Skin of body (tissue), 3 donors: ENCODE measurements at places on chromosomes 3 and 15.

- DNase-seq = peak; percentile 25
These were observed 27.5 kb downstream of the MASP1 start for GRCh38 chr3:187264021-187264420.

DNA sequence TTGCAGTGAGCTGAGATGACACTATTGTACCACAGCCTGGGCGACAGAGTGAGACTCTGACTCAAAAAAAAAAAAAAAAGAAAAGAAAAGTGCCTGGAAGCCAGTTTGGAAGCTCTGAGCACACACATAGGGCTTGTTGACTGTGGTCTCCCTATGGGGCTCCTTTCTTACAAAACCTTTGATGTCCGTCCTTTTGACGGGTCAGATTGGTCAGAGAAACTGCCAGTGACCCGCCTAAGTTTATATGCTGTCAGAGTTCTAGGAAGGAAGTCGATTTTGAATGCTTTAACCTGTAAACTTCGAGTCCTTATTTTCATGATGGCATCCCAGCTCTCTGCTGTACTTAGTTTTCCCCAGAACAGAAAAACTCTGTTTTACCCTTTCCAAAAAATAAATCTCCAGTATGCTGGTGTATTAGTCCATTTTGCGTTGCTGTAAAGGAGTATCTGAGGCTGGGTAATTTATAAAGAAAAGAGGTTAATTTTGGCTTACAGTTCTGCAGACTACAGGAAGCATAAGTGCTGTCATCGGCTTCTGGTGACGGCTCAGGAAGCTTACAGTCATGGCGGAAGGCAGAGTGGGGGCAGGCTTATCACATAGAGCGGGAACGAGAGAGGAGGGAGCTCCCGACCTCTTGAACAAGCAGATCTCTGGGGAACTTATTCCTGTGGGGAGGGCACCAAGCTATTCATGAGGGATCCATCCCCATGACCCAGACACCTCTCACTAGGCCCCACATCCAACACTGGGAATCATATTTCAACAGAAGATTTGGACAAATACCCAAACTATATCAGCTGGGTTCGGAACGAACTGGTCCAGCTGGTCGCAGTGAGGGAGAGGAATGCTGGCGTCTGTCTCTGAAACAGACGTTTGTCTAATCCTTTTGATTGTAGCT lies 72.3 kb downstream of the LMLN start:
- DNase-seq = no peak

- no peak for DNase-seq
These were observed 153.4 kb upstream of the TSPAN3 start for GRCh38 chr15:77224352-77224751.

GRCh38 chr15:57165992-57166391 lies 210.3 kb upstream of the CGNL1 start:
- DNase-seq = no peak

DNA sequence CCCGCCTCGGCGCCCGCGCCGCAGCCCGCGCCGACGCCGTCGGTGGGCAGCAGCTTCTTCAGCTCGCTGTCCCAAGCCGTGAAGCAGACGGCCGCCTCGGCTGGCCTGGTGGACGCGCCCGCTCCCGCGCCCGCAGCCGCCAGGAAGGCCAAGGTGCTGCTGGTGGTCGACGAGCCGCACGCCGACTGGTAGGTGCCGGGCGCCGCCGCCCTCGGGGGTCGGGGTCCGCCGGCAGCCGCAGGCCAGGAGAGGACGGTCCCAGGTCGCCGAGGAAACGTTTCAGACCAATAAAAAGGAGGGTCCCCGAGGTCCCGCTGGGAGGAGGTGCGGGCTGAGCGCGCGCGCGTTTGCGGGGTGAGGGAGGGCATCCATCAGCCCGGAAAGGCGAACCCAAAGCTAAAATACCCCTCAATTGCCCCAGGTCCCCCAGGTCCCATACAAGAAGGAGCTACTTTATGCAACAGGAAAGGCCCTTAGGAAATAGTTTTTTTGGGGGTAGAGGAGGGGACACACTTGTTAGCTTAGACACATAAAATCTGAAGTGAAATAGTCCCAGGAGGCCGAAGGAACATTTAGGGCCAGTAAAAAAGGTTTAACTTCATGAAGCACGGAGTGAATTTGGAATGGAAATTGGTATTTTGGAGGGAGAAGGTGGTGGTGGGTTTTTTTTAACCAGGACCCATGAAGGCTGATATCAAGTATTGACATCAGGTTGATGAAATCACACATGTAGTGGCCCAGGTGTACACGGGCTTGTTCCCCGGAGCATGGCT lies 739 bp downstream of the SYN2 start:
- DNase-seq = no peak

- DNase-seq = no peak
These were observed 214.9 kb downstream of the TCF12 start for GRCh38 chr15:57133127-57133968.

DNA sequence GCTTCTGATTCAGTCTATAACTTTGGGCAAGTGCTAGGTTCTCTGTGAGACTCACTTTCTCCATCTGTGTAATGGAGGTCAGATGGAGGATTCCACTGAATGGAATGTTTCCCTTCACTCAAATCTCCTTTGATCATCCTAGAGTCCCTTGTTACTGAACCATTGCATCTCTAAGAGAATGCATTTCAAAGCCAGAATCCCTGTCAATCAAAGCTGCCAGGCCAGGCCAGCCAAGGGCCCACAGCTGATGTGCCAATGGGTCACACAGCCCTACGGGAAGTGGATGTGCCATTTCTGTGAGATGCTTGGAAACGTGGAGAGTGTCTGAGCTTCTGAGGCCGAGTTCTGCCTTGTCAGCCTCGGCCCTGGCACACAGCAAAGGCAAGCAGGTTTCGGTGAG lies 32.4 kb downstream of the SCN5A start:
- no peak for DNase-seq

DNA sequence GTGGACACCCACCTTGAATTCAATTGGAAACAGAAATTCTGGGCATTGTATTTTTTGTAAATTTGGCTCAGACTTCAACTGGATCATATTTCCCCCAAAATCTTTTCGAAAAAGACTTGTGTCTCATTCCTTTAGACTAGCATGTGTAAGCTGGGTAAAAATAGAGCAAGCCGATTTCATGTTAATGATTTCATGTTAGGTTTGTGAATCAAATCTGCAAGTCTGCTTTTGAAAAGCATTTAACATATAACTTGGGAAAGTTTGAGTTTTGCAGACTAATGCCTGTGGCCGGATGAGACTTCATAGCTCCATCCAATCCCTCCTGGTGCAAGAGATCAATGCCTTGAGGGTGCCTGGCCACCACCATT lies 64.5 kb downstream of the FLNB start:
- DNase-seq = peak; percentile 32

- no peak for DNase-seq
These were observed 194.7 kb upstream of the NANOGP8 start for GRCh38 chr15:35279811-35280210.

DNA sequence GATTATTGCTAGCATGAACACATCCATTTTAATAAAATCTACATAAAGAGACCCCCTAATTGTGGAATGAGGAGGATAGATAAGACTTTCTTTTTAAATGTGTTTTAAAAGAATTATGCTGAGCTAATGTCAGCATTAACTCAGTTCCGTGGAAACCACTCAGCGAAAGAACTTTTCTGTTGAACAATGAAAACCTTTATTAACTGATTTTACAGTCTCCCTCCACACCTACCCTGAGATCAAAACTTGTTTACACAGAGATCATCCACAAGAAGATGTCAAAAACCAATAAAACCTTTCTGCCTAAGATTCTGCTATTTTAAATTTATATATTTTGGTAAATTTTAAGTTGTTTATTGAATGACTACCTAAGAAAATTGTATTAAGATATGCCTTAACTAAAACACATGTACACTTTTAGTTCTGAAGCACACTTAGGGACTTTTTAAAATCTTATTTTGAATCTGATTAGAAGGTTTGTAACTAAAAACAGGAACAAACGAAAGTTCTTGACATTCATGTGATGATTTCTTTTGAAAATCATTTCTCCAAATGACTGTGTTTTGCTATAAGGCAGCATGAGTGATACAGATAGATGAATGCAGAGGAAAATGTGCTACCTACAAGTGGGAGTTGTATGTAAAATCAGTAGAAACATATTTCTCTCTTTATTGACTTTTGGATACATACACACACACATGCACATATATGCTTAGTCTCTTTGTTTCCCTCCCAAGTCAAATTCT lies 369.0 kb downstream of the UNC13C start:
- no peak for DNase-seq

DNA sequence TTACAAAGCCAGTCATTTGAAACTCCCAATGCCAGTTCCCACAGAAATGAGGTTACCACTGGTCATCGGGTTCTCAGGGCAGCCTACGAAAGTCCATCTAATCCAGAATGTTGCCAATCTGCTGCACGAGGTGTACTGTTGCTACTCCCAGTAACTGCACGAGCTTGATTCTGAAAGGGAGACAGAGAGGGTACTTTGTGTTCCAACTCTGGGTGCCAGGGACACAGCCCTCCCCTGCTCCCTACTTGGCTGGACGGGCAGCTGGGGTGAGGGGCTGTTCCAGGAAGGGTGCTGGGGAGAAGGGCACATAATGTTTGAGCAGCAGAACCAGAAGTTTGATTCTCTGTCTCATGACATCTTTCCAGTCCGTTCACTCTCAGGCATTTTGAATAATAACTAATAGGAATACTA lies 27.1 kb upstream of the OSBPL11 start:
- no peak for DNase-seq

- no peak for DNase-seq
These were observed 2.7 kb downstream of the TATDN2 start for GRCh38 chr3:10251006-10251405.

DNA sequence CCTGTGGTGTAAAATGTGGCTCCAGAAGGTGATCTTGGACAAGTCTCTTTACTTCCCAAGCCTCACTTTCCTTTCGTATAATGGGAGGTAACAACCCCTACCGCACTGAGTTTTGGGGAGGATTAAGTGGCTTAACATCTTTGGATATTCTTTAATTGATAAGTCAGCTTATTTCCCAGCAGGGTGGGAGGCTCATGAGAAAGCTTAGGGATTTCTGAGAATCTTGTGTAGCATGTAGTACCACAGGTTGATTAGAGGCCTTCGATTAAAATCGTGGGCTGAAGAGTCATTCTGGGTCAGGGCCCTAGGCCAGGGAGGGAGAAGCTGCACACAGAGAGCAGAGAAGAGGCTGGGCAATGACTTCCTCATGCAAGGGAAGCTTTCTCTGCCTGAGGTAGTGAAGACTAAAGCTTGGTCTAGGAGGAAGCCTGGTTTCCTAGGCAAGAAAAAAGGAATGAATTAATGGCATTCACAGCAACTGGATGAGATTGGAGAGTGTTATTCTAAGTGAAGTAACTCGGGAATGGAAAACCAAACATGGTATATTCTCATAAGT lies 1.5 kb upstream of the NMNAT3 start:
- no peak for DNase-seq

GRCh38 chr3:172987273-172987672 lies 153.8 kb downstream of the SPATA16 start:
- DNase-seq = no peak

- DNase-seq = no peak
These were observed 11.8 kb upstream of the TMEM87A start for GRCh38 chr15:42285034-42285433.

DNA sequence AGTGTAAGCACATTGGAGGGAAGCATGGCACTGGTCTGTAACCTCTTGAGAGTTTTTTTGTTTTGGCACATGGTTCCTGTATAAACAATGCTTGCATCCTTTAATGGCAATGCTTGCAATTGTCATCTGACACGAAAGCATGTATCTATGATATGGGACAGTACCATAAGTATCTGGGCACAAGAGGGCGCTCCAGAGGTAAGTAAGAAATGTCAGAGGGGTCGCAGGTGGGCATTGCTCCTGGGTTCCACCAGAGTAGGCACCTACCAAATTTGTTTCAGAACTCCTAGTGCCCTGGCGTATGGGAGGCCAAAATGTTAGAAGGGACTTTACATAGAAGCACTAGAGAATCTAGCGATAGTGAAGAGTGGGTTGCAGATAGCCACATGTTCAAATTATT lies 58.7 kb upstream of the BCHE start:
- DNase-seq = no peak

DNA sequence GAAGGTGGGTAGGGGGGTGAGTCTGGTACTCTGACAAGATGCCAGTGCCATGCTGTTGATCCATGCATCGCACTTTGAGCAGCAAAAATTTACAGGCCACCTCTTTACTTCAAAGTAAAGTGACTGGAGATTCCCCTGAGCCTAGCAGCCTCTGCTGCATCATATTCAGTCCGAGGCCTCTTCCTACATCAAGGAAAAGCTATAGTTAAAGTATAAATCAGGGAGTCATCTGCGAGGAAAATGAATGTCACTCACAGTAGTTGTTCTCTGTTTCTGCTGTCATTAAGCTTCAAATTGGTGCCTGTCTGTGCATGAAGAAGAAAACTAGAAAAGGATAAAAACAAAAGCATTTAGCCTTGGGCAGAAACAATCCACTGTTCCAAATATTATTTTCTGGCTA lies 706.2 kb downstream of the TBL1XR1 start:
- no peak for DNase-seq

GRCh38 chr3:34533451-34533850 lies 735.0 kb downstream of the PDCD6IP start:
- DNase-seq = no peak

DNA sequence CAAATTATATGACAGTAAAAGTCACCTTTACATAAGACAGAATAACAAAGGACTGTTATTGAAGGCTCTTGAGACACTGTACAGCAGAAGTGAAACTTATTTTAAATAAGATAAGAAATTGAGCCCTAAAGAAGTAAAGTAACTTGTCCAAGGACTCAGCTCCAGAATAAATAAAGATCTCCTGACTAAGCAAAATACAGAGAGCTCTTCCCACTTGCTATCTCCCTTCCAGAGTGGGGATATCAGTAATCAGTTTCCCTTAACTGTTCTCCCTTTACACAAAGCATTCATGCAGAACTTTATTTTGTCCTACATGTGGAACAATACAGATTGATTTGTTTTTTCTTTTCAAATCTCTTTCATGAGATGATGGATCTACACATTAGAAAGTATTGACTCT lies 129.5 kb upstream of the BHLHE40 start:
- no peak for DNase-seq

DNA sequence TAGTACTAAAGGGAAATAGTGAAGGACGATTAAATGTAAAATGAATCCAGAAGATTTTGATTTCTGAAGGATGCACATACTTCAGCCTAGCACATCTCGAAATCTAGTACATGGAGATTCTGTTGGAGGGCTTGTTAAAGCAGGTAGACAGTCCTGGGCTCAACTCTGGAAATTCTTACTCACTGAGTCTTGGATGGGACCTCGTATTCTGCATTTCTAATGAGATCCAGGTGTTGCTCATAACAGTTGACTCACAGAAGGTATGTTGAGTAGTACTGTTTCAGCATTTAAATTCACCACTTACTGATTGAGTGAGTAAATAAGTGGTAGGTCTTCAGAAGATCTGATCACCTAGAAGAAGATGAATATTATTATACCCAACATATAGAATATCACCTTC lies 623.4 kb upstream of the SGO1 start:
- DNase-seq = no peak

DNA sequence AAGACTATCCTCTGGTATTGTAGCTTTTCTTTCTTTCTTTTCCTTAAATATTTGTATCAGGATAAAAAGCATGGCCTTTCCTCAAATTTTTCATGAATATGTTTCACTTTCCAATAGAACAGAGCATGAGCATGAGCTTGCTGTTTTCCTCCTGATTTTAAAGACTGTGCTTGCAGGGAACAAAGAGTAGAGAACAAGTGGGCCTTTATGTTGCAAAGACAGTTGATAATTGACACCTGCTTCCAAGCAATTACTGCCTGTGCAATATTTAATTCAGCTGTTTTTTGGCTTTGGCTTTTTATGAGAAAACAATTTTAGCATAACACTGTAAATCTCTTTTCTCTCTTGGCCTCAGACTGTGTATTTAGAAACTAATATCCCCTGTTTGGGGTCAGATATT lies 263.6 kb upstream of the AZI2 start:
- no peak for DNase-seq

GRCh38 chr3:177157492-177157891 lies 39.8 kb downstream of the TBL1XR1 start:
- no peak for DNase-seq
